ENCODE measurements at places on chromosomes 4 and X.

DNA sequence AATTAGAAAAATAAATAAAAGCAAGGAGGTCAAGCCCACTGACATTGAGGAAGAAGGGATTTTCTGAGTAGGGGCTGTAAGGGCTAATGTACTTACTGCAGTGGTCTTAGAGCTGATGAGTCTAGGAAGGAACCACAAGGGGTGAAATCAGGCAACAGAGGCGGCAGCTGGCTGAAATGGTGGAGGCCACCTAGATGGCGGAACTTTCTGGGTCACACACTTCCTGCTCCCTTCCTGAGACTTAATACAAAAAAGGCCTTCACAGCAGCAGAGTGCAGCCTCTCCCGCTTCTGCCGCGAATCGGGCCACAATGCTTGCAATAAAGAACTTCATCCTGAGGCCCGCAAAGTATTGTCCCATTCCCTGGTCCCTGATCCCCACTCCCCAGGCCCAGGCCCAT lies 15.4 kb downstream of the SNX12 start:
- no peak for DNase-seq

DNA sequence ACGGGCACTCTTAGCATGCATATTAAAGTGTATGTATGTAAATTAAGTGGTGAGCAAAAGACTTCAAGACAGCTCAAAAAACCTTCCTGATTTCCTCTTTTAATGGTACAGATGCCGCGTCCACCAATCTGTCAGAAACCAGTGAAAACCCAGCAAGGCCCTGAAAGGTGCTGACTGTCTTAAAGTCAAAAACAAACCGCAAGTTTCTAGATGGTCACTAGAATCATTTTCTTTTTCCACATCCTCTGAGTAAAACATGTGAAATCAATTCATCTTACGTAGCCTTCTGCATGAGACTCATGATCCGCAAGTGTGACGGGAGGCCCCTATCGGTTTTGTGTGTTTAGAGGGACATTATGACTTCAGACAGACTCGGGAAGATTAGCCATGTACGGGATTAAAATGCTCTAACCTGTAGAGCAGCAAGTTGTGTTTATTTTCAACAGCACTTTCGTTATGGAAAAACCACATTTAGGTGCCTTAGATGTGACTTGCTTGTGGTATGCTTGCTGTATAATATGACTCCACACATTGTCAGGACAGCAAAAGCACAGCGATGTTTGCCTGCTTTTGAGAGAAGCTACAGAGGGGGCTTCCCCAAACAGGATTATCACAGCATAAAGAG lies 88.2 kb upstream of the STS start:
- no peak for DNase-seq

DNA sequence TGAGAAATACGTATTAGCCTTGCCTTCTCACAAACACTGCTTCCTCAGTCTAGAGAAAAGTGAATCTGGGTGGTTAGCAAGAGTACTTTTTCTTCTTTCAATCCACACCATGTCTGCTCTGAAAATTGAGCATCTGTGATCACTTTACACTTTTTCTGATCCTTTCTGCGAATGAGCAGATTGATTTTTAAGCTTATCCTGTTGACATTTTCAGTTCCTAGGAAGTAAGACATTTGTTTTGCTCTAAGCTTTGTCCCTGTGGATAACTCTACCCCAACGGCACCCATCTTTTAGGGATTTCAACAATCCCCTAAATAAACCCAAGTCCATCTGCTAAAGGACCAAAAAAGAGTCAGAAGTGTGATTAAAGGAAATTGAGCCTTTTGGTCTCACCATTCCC lies 487.5 kb downstream of the IQCM start:
- DNase-seq, result no peak

GRCh38 chr4:38907696-38908270 lies 40.2 kb downstream of the FAM114A1 start:
- no peak for DNase-seq

DNA sequence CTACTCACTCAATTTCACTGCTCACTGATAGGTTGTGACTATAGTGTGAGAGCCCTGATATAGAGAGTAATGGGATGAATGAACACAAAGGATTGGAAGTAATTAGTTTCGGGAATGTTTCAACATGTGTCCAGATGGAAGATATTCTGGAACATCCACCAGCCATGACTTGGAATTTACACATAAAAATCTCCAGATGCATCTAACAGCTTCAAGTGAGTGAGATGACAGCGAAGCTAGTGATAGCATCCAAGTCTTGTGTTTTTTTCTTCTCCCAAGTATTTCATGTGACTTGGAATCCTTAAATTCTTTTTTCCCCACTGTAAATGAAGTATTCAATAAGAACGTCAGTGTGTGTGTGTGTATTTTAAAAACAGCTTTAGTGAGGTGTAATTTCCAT lies 82.1 kb downstream of the CLDN34 start:
- DNase-seq, result no peak

- no peak for DNase-seq
These were observed 111.1 kb downstream of the KLF8 start for GRCh38 chrX:56343219-56343618.

- DNase-seq, result no peak
These were observed 3.2 kb downstream of the EFNB1 start for GRCh38 chrX:68832101-68832416.

- no peak for DNase-seq
These were observed 33.3 kb downstream of the BANK1 start for GRCh38 chr4:101823864-101824263.

DNA sequence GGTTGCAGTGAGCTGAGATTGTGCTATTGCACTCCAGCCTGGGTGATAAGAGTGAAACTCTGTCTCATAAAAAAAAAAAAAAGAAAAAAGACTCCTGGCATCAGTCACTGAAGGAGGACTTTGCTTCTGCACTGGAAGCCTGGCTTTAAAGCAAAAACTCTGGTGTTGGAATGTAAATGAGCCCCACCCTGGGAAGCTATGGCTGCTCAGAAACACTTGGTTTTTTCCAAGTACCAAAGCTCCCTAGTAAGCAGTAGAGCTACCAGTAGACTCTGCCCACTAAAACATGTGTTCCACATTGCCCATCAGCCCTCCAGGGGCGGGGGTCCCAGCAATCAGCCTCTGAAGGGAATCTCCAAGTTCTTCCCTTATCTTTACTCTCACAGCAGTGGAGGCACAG lies 154.4 kb downstream of the SHROOM3 start:
- no peak for DNase-seq

- no peak for DNase-seq
These were observed 1.6 kb upstream of the IDUA start for GRCh38 chr4:985123-985830.

GRCh38 chr4:126560794-126561193 lies 1072.0 kb upstream of the INTU start:
- no peak for DNase-seq

DNA sequence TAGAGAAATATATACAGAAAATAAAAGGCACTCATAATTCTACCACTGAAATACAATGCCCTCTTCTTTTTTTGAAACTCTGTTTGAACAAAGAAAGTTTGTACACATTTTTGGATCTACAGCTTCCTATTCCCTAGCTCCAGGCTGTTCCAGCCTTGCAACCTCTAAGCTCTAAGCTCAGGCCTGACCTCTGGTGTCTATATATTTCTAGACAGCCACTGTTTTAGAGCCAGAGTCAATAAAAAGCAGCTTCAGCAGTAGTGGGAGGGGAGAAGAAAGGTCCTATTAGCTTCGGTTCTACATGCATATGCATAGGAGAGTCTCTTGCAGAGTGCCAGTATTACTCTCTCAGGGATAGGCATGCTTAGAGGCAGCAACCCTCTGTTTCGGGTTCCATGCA lies 39.7 kb downstream of the CLDN2 start:
- DNase-seq, result peak; percentile 0

DNA sequence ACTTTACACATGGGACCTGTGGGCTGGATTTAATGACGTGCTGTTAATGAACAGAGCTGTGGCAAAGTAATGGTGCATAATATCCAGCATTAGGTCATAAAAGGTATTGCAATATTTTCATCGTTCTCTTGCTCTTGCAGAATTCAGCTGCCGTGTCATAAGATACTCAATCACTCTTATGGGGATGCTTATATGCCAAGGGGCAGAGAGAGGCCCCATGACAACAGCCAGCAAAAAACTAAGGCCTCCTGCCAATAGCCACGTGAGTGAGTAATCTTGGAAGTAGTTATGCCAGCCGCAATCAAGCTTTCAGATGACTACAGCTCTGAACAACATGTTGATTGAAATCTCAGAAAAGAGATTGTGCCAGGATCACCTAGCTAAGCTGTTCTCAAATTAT lies 616.9 kb downstream of the FSTL5 start:
- DNase-seq, result no peak

DNA sequence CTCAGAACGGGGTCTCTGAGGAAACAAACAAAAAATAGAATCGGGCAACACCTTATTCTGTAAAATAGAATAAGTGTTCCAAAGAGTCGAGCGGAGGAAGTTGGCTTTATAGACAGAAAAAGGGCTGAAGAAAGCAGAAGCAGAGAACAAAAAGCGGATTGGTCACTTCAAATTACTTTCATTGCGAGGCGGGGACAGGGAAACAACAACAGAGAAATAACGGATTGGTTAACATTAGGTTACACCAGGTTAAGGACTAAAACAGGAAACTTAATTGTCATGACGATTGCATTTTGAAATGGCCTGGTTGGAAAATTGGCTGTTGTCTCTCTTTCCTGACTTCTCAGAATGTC lies 433 bp upstream of the COQ2 start:
- DNase-seq, result no peak

DNA sequence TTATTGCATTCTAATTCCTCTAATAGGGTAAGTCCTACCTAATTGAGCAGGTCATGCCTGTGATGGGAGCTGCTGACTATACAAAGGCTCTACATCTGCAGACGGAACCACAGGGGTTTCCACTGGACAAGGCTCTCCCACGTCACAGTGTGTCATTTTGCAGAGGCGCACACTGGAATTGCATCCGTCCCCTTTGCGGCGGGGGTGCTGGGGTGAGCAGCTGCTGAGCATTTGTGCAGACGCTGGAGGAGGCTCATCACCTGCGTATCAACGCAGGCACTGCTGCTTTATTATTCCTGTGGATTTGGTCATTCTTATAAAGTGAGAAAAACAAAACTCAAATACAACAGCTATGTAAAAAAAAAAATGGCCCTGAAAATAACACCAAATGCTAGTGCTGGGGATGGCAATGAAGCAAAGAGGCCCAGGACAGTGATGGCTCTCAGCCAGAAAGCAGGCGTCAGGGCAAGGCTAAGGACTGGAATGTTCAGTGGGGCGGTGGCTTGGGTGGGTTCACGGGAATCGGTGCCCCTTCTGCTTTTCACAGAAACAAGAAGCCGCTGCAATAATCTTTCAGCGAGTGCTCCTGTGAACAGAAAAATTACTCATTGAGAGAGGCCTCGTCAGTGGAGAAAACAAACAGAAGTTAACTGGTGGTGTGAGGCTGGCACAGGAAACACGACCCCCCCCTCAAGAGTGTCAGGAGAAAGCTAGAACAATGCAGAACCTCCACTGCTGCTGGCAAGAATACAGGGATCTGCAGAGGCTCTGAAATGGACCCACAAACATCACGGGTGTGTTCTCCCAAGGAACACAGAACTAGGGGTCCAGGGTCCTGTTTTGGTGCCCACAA lies 67.8 kb downstream of the GATB start:
- no peak for DNase-seq

DNA sequence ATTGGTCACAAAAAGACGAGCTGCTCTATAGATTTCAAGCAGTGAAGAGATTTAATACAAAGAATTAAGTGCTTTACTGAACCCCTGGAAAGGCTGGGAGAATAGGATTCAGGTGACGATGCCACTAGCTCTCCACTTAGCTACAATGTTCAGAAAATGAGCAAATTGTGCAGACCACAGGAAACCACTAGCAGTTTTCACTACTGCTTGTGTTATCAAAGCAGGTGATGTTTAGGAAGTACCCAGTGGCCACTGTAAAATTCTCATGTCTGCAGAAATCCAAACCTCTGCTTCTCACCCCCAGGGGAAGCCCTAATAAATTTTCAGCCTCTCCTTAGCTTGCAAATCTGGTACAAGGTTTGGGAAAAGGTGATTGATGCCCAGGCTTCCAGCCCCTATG lies 165.1 kb downstream of the IL1RAPL1 start:
- DNase-seq, result no peak

DNA sequence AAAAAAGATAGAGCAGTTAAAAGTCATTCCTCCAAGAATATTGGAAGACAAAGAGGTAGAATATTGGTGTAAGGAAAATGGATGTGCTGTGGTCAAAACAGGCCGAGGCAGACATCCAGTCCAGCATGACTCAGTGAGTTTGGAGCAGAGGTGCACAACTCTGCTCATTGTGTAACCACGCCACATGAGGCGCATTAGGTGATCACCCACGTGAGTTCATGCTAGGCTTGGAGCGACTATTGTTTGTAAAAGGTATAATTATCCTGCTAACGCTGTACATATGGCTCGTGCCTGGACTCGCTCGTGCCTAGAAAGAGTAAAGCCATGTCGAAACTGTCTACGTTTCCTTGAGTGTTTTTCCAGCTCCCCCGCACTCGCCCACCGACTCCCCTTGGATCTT lies 23.9 kb downstream of the C4orf54 start:
- no peak for DNase-seq

GRCh38 chr4:153513596-153513995 lies 47.4 kb downstream of the TMEM131L start:
- no peak for DNase-seq

DNA sequence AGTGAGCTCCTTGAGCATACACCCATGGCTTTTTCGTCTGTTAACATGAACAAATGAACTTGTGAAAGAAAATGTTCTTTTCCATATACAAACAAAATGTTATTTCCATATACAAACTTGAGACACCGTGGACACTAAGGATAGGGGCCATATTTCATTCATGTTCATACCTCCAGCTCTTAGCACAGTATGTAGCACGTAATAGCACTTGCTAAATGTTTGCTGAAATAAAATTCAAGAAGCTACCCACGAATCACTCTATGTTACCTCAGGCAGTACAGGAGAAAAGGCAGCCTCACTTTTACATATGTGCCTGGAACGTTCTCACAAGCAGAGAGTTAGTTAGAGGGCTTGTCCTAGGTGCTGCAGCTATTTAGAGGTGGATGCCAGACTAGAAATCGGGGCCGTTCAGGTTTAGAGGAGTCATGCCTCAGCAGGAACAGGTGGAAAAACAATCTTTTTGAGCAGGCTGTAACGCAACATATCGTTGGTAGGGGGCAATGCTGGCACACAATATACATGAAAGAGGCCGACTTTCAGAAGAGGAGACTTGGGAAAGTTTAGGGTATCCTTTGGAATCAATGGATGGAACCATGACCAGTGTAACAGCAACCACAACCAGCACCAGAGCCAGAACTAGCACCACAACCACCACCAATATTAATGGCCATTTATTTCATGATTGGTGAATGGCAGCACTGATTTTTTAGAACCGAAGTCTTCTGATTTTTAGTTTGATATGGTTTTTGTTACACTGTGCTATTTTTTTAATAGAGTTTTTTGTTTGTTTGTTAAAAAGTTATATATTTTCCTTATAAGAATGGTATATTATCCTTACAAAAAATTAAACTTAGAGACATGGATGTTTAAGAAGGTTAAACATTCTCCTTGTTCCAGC lies 14.8 kb upstream of the PAQR3 start:
- no peak for DNase-seq

DNA sequence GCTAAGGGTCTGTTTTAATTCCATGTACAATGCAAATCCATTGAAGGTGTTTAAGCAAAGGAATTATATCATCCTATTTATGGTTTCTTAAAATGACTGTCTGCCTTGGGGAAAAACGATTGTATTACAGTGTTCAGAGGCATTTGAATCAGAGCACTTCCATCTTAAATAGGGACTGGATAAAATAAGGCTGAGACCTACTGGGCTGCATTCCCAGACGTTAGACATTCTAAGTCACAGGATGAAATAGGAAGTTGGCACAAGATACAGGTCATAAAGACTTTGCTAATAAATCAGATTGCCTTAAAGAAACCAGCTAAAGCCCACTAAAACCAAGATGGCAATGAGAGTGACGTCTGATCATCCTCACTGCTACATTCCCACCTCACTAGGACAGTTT lies 1167.2 kb upstream of the PABPC4L start:
- DNase-seq, result no peak

Data from substantia nigra (tissue), 51 donors.